ENCODE measurements at places on chromosomes 12 and 14.

DNA sequence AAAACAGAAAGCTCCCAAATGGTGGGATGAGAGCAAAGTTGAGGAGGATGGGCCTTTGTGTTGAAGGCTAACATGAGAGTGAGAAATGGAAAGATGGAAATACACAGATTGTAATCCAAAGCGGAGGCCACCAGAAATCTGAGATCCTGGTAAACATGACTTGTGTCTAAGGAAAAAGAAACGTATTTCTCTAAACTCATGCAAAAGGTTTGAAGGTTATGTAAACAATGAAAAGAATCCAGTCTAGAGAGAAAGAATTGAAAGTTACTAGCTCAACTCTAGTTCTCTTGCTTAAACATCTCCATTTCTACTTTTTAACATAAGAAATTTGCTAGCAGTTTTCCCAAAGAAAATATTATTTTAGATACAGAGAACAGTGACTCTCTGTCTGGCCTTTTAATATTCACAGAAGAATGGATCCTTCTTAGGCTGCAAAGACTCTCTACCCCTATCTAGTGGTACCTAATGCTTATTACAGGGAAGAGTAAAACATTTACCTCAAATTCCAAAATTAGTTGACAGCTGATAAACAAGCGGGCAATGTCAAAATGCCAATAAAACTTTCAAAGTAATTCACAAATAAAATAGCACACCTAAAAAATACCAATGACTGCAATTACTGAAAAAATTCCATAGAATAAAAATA lies 75.8 kb upstream of the SOX5 start:
- DNase-seq, result no peak

DNA sequence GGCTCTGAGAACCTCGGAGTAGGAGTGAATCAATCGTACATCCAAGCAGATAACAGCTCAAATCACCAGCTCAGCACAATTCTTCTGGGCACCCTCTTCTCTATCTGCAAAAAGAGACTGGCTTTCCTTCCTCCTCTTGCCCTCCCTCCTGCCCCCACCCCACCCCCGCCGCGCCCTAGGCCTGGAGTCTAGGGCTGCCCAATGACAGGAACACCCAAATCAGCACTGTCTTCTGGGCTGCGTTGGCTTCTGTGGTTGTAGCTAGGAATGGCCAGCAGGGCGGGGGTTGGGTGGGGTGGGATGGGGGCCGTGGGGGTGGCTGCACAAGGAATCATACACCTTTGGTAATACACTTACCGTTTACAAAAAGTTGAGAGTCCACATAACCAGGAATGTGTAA lies 28.0 kb upstream of the TMCC3 start:
- no peak for DNase-seq

DNA sequence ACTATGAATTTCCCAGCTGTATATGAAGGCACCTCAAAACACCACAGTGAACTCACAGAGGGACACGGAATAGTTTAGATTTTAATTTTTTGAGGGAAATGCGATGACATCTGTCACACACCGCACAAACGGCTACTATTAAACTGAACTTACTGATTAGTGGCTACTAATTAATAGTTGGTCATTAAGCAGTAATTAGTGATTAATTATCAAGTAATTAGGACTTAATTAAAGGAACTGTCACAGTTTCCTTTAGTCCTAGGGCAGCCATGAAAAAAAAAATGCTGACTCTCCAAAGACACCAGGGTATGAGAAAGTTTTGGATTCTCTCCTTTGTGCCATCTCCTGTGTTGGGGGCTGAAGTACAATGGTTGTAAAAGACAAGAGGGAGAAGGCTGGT lies 2.9 kb downstream of the OAS1 start:
- no peak for DNase-seq

DNA sequence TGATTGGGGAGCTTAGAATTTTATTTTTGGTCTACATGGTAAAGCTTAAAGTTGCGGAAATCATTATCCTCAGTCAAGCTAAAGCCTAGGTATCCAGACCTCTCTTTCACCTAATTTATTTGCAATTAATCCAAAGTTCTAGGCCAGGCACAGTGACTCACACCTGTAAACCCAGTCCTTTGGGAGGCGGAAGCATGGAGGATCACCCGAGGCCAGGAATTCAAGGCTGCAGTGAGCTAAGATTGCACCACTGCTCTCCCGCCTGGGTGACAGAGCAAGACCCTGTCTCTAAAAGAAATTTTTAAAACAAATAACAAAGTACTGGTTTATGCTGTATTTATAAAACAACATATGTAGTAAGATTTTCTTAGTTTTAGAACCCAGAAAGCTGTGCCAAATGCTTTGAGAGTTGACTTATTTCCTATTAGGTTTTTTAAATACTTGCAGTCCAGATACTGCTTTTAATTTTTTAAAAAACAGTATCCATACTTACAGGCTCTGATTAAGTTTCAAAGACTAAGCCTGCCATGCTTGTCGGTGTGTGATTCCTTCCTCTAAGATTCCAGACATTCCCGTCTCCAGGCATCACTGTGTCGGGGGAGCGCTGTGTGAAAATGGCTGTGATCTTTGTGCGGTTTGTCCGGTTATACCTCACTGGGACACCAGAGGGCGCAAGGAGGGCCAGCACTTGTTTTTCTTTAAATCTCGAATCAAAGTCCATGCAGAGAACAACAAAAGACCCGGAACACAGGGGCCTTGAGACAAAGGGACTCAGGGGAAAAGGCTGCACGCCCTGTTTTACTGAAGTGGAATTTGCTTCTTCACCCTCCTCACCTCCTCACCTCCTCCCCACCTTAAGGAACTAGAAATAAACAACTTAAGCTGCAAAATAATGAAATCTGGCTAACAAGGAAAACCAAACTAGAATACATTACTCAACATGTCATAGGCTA lies 24.6 kb upstream of the TMPO start:
- DNase-seq, result peak; percentile 71

GRCh38 chr14:71336489-71337192 lies 429.4 kb downstream of the PCNX1 start:
- no peak for DNase-seq

GRCh38 chr14:64706119-64706592 lies 1.9 kb downstream of the PLEKHG3 start:
- DNase-seq, result no peak

DNA sequence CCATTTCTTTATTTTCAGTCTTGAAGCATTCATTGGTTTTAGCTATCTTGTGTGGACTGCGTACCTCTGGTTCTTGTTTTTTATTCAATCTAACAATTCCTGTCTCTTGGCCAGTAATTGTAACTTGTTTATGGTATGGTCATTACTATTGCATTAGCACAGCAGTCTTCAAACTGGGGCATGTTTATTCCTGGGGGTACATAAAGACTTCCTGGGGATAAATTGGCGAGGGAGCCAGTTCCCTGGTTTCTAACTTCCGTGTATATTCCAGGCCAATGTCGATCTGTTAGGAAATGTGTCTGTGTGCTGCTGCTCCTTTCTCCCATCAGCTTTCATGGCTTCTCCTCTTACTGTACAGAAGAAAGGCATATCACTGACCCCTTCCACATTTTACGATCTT lies 13.7 kb upstream of the EVL start:
- DNase-seq, result no peak

DNA sequence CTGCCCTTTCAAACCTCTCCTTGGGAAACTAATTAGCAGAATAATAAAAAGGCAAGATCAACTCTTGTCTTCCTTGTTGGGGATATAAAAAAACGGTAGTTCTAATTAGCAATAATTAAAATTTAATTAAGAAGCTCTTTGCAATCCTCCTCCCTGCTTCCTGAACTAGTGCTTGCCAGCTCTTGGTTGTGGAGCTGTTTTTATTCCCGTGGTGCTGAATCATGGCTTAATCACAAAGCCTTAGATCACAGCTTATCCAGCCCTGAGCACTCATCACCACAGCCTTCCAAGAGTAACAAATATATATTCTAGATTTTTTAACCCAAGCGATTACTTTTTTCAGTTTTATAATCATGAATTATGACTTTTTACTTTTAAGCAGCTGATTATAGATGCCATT lies 63.2 kb upstream of the INSM2 start:
- no peak for DNase-seq

DNA sequence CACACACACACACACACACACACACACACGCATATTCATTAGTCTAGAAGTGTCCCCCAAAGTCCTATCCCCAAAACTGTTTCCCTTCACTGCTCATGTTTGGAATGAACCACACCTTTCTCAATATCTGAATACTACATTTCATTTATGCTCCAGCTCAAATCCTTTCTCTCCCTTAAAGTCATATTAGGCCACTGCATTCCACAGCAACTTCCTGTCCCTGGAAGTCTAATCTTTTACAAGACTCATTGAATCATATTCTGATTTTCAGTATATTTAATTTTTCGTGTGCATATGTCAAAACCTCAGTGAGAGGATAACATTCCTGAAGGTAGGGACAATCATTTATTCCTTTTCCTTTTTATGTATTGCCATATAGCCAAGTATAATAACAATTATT lies 155.6 kb upstream of the LMNTD1 start:
- DNase-seq, result no peak

DNA sequence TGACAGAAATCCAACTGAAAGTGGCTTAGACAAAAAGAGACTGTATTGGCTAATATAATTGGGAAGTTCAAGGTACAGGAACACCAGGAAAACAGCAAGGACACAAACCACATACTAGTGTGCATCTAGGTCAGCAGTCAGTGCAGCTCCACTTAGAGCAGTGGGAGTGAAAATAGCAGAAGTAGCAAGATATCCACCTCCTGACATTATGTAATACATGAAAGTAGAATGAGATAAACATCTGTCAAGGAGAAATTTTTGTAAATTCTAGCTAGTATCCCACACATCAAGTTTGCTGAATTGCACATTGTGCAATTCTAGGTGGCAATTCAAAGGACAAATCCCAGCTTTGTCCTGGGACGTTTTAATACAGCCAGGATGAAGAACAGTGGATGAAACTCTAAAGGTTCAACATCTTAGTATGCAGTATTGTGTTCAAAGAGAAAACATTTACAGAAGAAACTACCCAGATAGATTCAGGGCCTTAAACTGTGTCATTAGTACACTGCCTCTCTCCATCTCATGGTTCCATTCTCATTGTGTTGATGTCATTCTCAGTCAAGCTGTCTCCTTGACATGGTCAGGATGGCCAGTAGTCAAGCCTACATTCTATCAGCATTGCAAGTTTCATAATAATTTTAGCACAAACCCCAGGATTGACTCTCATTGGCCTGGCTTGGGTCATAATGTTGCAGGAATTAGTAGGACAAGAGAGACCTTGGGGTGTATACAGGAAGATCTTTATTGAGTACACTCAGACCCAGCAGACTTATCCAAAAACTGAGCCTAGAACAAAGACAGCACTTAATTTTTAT lies 56.8 kb downstream of the SDR9C7 start:
- no peak for DNase-seq

GRCh38 chr14:79395061-79395460 lies 816.2 kb downstream of the DIO2 start:
- DNase-seq, result no peak

DNA sequence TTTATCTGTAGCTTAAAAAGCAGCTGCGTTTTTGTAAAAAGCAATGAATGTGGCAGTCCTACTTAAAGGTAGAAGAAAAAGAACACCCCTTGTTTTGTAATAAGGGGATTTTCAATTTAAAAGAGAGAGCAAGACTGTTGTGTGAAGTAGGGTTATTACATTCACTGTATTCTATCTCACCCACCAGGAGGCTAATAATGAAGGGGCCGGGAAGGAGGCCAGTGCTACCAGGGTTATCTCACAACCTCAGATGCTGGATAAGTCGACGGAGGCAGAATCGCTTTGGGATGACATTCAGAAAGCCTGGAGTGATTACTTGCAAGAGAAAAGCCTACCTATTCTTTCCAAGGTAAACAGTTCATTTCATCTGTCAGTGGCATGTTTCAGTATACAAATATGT lies 97.7 kb downstream of the RMST start:
- DNase-seq, result no peak

Measured in stimulated activated CD8-positive, alpha-beta memory T cell treated with anti-CD3 and anti-CD28 coated beads, Interleukin-7, amount 100 ng/mL, for 1 hour (primary cell).